GM03348 (cell line): ENCODE measurements at places on chromosomes 2 and 18.
A peak's percentile ranks its signal among the peaks of the same experiment; 100 is the strongest.

- no peak for DNase-seq
Observed at GRCh38 chr2:216583606-216584005, 49.6 kb upstream of the IGFBP2 start.

DNA sequence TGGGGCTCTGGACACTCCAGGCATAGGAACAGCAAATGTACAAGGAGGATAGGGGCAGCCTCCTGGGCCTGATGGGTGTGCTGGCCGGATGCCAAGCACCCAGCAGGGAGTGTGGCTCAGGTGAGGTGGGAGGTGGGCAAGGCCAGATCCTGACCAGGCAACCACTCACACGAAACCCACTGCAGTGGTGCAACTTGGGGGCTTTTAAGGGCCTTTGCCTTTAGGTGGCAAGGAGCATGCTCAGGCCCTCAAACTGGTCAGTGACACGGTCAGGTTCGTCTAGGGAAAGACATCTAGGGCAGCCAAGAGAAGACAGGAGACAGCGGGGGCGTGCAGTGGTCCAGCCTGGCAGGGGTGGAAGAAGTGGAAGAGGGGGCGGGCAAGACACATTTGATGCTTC lies 18.4 kb upstream of the TEX51 start:
- DNase-seq = no peak

DNA sequence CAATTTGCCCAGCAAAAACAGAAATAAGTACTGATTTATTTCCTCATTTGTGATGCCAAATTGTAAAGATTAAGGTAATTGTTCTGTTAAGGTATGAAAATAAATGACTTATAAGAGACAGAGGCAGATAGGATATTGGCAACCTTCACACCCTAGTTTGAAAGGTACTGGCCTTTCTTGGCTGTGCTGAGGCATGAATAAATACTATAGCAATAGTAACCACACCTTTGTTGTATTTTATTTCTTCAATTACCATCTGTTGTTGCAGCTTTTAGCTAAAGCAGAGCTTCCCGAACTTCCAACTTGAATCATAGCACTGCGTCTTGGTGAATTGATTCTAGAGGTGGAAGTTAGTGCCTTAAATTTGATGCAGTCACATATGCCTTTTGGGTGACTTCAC lies 55.9 kb downstream of the FMNL2 start:
- DNase-seq = no peak

- DNase-seq = no peak
Observed at GRCh38 chr18:34848695-34849094, 138.6 kb downstream of the DTNA start.

DNA sequence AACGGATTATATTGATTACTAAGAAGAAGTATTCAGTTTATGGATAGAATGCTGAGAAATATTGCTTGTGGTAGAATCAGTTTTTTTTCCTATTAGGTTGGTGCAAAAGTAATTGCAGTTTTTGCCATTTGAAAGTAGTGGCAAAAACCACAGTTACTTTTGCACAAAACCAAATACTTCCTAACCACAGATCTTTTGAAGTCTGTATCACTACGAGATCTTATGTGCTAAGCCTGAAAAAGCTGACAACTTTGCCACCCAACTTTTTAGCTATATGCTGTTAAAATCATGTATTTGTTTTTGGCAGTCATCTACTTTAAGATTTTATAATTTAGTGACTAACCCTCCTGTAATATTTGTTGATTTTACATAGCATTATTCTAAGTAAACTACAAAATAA lies 24.6 kb downstream of the DNAJC10 start:
- no peak for DNase-seq

- no peak for DNase-seq
Observed at GRCh38 chr2:119550856-119551255, 6.6 kb downstream of the CFAP221 start.

DNA sequence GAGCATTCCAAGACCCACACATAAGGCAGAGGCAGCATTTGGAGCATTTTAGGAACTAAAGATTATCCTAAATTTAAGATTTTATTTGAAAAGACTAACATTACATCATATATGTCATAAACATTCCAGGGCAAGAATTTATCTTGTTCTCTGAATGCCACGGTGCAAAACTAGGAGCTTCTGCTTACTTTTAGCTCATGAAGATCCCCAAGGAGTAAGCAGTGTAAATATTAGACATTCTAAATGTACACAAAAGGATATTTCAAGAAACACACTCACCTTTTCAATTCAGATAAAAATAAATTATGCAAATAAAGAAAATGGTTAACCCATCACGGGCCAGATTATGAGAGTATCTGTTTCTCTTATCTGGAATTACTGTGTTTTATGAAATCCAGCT lies 101.7 kb upstream of the ETAA1 start:
- no peak for DNase-seq

DNA sequence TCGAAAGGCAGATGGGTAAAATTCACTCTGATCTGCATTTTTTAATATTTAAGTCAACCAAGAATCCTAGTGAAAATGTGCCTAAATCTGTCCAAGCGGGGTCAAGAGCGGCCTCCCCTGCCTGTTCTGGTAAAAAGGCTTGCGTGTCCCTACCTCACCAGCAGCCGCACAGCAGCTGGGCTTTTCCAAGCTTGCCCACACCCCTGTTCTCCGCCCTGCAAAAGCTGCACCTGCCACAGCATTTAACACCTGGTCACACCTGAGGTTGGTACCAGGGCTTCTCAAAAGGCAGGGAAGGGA lies 25.8 kb upstream of the TMEM182 start:
- DNase-seq = no peak

GRCh38 chr2:65240657-65241056 lies 13.0 kb downstream of the ACTR2 start:
- no peak for DNase-seq

- DNase-seq = no peak
Observed at GRCh38 chr2:38156436-38156835, 80.5 kb upstream of the CYP1B1 start.

- DNase-seq = no peak
Observed at GRCh38 chr2:101344137-101344536, 35.6 kb upstream of the RNF149 start.

- no peak for DNase-seq
Observed at GRCh38 chr2:64324746-64325410, 129.1 kb upstream of the LGALSL start.

GRCh38 chr2:231399853-231400680 lies 4.6 kb downstream of the B3GNT7 start:
- DNase-seq = peak; percentile 49

GRCh38 chr2:197294260-197294659 lies 16.3 kb downstream of the ANKRD44 start:
- DNase-seq = no peak

- DNase-seq = no peak
Observed at GRCh38 chr2:118721817-118722551, 125.5 kb downstream of the EN1 start.

GRCh38 chr2:108115868-108116267 lies 123.9 kb upstream of the SULT1C3 start:
- DNase-seq = no peak

- DNase-seq = peak; percentile 28
Observed at GRCh38 chr2:231270221-231271114, 72.0 kb downstream of the ARMC9 start.
